ENCODE measurements at places on chromosomes 12 and 14.

GRCh38 chr12:47941871-47942613, 21.4 kb upstream of the TMEM106C start:
- DNase-seq: peak; percentile 12

- DNase-seq: no peak
Observed at GRCh38 chr14:102805371-102805891, 28.2 kb downstream of the TRAF3 start.

- DNase-seq: peak; percentile 13
Observed at GRCh38 chr12:12439636-12440035, 82.8 kb downstream of the BORCS5 start.

- no peak for DNase-seq
Observed at GRCh38 chr14:56273155-56273554, 154.9 kb downstream of the PELI2 start.

DNA sequence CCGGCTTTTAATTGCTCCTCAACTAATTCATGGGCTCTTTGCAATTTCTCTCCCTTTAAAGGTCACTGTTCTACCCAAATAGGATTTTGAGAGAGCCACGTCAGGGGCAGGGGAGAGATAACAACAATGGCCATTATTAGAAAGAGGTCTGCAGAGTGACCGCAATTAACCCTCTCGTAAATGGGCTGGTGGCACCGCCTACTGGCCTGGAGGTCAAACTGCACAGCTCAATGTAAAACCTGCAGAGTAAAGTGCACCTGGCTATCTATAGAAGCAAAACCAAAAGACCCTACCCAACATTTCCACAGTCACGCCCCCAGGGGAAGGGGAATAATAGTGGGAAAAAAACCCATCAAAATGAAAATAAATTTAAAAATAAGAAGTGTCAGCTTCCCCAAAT, 21.6 kb upstream of the CLEC4E start:
- no peak for DNase-seq

DNA sequence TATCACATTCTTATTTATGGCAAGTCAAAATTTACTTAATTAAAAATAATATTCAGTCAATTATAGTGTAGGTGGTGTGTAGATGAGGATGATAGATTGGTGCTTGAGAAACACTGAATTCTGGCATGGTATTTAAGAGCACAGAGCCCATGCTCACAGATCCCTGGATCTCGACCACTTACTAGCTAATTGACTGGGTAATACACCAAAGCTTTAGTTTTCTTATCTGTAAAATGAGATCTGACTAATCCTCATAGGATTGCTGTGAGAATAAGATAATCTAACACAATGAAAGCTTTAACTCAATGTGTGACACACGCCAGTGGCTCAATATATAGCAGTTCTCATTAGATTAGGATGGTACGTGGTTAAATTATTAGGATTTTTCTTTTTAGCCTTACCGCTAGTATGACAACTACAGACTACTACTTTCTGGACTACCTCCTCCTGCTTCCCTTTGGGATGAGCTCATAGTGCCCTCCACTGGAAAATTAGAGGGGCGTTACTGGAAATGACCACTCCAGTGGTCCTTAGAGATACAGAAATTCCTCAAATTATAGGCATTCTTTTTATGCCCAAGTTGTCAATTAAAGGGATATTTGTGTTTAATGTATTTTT, 482.8 kb upstream of the TBX3 start:
- DNase-seq: no peak

DNA sequence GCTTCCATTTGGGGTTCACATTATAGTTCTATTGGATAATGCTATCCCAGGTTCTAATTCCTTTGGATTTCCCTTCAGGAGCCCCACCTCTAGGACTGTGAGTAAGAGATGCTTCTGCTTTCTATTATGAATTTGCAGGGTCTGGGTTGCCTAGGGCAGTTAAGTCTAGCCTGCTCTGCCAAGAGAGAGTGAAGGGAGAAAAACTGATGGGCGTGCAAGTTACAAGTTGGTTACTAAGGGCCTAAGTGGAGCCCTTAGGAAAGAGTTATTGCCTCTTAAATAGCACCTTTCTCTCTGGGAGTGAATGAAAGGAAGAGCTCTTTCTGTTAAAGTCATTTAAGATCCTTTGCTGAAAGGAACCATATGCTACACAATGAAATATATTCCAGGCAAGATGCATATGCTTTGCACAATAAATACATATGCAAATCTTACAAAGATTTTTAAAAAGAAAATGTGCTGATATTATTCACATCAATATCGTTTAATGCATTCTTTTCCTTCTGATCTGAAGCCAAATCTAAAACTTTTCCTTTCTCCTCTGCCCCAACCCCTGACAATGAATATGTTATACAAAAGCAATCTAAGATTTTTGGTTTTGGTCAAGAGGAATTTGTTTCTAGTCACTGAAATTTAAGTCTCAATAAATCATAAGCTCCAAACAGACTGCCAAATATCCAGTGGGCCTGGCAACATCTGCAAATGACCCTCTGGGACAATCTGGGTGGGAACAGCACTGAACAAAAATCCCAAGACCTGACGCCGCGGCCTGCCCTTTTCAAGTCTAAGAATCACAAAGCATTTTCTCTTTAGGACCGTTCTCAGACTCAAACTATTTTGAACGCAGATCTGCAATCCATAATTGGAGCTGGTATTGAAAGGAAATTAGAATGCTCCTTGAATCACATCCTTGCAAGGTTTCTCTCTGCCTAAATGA, 586.7 kb downstream of the ETNK1 start:
- DNase-seq: no peak

GRCh38 chr12:13368971-13369370, 172.4 kb downstream of the EMP1 start:
- no peak for DNase-seq

DNA sequence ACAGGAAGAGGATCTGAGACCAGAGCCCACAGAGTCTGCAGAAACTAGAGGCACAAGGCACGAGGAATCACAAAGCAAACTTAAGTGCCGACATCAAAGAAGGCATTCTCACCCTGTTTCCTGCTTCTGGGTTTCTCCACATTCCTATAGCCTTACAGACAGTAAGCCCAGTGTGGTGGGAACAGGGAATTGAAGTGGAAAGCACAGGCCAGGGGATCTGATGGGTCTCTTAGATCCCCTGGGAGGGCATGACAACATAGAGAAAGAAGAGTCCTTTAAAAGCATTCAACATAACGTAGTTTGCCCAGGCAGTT, 75.6 kb upstream of the FRMD6 start:
- DNase-seq: no peak

DNA sequence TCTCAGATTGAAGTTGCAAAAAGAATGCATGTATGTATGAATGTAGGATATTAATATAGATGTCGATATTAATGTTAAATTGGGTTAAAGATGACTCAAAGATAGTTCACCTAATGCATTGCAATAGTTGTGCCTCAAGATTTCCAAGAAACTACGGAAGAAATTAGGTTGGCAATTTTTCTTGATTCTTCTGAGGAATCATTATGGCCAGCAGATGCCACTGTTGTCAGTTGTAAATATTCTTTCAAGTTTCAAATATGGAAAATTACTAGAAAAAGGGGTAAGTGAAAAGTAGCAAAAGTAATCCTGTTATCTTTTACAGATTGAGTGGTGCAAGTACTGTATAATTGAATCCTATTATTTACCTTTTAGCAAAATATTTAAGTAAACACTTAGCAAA, 202.1 kb downstream of the ADAMTS20 start:
- DNase-seq: no peak

DNA sequence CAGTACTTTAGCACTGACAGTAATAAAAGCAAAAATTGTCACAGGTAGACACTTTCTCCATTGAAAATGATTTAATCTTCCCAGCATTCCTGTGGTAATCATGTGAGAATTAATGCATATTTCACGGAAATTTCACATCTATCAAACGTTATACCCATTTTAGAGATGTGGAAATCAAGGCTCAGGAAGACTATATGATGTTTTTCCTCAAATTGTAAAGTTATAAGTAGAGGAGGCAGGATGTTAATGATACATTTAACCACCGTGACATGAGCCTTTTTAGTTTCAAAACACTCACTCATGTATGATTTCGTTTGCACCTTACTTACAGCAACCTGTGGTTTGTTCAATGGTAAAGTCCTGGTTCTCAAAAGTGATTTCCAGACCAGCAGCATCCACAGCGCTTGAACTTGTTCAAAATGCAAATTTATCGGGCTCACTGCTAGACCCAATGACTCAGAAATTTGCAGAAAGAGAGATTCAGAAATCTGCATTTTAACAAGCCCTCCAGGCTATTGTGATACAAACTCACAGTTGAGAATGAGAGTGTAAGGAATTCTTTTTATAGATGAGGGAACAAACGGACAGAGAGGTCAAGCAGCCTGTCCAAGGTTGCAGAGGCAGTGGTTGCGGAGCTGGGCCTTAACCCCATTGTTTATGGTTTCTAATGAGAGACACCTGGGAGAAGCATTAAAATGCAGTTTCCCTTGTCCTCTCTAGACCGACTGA, 654.8 kb upstream of the TBX3 start:
- DNase-seq: no peak

DNA sequence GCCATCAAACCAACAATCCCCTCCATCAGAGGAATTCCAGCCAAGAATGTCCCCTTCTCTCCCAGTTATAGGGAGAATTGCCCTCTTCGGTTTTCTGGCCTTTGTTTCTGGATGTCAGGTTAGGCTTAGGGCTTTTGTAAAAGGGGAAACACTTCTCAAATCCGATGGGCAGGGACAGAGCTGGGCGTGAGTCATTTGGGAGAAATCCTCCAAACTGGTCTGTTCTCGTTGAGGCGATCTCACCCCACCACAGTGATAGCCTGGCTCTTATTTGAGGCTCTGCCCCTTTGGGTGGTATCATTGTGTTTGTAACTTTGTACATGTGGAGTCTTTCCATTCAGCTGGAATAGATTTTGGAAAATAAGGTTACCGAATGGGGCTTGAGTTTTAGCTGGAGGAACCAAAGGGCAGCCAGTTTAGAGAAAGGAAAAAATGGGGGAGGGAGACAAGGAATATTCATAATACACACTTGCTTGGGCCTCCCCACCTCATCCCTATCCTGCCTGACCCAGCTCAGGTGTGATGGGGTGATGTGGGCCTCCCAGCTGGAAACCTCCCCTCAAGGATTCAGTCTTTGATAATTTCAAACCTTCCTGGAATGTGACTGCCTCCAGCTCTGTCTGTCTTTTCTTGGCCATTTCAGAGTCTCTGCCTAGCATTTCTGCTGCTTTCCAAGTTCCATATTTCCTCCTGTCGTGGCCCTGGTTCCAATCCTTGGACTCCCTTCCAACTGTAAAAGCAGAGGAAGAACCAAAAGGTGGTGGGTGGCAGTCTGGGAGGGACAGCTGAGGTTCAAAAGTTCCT, 7.5 kb downstream of the HOXC4 start:
- DNase-seq: no peak

- DNase-seq: no peak
Observed at GRCh38 chr12:124352839-124353238, 57.9 kb downstream of the RFLNA start.

- DNase-seq: no peak
Observed at GRCh38 chr12:100114574-100114973, 28.1 kb downstream of the BLTP3B start.

DNA sequence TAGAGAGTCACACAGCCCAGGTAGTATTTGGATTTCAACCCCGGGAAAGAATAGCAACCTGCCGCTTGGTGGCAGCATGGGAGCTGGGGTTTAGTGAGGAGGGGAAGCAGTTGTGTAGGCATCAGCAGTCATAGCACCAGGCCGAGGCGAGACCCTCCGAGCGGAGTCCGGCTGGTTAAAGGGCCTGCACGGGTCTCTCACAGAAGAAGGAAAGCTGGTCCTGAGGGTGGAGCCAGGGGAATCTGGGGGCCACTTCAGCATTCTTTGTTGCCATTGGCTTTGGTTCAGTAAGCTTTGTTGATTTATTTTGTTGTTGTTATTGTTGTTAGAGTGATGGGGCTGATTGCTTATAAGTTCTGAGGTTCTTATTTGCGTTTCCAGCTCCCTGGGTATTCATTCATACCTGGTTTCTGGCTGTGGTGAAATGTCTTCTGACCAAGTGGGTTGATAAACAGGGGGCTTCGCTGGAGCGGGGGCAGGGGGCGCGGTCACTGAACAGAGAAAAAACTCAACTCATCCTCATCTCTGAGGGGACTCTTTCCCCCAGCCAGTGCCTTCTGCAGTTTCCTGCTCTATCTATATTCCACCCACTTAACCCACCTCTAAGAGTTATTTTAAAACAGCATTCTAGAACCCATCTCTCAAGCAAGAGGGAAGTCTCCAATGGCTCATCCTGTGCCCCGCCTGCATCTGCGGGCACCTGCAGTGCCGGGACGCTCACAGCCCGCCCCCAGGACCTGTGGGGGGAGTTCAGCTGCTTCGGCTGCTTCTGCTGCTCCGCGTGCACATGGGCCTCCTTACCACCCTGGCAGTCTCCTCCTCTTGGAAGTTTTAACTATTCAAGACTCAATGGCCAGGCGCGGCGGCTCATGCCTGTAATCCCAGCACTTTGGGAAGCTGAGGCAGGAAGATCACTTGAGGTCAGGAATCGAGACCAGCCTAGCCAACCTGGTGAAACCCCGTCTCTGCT, 11.6 kb downstream of the CKB start:
- no peak for DNase-seq

DNA sequence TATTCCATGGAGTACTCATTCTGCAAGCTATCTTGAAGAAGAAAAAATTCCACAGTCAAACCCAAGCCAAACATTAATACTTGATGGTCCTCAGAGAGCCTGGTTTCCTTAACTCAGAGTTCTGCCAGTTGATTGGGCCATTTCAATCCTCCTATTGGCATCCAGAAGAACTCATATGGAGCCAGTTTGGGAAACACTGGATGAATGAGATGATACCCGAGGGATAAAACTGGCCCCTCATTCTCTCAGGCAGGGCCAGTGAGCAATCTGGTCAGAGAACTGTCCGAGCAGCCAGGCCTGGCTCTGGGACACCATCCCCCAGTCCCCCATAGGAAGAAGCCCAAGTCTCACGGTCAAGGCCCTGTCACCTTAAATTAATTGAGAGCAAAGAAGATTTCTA, 48.8 kb downstream of the NUAK1 start:
- no peak for DNase-seq

DNA sequence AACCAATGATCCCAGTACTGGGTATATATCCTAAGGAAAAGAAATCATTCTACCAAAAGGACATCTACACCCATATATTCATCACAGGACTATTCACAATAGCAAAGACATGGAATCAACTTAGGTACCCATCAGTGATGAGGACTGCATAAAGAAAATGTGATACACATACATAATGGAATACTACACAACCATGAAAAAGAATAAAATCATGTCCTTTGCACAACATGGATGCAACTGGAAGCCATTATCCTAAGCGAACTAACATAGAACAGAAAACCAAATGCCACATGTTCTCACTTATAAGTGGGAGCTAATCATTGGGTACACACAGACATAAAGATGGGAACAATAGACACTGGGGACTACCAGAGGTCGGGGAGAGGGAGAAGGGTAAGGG, 86.0 kb upstream of the LGR5 start:
- no peak for DNase-seq

- DNase-seq: no peak
Observed at GRCh38 chr14:102121567-102121966, 18.1 kb upstream of the WDR20 start.

GRCh38 chr14:74841230-74842207, 34.4 kb downstream of the PROX2 start:
- no peak for DNase-seq

DNA sequence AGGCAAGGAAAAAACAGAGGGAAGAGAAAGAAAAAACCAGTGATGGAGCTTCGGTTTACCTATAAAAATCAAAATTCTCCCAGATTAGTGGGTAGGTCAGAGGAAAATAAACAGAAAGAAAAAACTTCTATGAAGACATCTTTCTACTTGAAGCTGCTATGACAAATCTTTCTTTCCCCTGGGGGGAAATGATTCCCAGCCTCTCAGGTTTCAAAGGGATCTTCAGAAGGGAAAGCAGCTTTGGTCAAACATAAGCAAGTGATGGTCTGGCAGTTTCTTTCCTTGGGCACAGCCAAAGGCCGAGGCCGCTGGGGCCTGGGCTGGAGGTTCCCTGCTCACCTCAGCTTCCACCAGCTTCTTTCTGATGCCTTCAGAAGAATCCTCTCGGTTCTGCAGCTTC, 104.5 kb downstream of the PRKAB1 start:
- DNase-seq: no peak

Data from T-cell (primary cell).